GOT3 (cell line): ENCODE measurements at places on chromosomes 5 and 9.

DNA sequence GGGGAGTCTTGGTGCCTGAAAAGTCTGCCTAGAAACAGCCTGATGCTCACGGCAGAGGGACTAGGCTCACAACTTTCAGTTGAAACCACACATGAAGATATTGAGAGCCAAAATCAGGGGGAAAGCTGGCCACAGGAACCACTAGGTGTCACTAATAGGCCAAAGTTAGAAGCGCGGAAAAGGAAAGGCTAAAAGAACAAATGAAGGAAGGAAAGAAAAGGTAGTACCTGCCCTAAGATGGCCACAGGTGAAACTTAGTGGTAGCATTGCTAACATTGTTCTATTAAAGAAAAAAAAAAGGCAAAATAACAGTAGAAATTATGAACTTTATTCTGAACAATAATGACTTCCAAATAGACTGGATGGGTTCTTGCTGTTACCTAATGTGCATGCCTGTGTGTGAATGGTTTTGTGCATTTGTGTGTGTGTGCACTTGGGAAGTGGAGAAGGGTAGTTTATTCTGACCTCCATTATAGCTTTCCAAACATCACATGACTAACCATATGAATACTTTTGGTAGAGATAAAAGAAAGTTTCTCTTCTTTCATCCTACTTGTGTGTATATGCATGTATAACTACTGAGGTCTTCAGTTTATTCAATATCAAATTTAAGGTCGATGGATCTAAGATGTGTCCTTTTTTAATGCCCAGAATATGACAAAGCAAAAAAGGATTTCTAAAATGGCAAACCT is 2.1 kb upstream of the RFESD start:
- no peak for DNase-seq

DNA sequence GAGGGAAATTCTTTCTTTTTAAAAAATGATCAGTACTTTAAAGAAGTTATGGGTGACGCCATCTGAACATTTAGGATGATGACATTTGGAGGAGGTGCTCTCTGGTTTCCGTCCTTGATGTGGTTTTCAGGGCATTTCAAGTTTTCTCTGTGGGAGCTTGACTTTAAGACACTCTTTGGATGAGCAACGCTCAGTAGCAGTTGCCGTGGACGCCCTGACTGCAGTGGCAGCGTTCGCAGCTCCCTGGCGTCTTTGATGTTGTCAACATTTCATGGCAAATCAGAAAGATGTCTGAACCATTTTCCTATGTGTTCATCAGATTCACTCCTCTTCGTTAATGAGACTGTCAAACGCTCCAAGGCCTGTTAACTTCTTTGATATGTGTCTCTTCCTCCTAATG is 86.1 kb downstream of the ZNF354C start:
- no peak for DNase-seq

DNA sequence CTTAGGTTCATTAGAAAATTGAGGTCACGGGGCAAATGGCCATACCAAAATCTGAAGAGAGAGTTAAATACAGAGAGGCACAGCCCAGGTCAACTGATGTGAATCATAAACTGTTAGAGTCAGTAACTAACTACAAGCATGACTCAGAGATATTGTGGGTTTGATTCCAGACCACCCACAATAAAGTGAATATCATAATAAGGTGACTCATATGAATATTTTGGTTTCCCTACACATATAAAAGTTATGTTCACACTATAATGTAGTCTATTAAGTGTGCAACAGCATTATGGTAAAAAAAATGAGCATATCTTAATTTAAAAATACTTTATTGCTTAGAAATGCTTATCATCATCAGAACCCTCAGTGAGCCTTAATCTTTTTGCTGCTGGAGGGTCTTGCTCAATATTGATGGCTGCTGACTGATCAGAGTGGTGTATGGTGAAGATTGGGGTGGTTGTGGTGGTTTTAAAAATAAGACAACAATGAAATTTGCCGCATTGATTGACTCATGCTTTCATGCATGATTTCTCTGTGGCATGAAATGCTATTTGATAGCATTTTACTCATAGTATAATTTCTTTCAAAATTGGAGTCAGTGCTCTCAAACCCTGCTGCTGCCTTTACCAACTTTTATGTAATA is 53.1 kb upstream of the EDIL3 start:
- no peak for DNase-seq

DNA sequence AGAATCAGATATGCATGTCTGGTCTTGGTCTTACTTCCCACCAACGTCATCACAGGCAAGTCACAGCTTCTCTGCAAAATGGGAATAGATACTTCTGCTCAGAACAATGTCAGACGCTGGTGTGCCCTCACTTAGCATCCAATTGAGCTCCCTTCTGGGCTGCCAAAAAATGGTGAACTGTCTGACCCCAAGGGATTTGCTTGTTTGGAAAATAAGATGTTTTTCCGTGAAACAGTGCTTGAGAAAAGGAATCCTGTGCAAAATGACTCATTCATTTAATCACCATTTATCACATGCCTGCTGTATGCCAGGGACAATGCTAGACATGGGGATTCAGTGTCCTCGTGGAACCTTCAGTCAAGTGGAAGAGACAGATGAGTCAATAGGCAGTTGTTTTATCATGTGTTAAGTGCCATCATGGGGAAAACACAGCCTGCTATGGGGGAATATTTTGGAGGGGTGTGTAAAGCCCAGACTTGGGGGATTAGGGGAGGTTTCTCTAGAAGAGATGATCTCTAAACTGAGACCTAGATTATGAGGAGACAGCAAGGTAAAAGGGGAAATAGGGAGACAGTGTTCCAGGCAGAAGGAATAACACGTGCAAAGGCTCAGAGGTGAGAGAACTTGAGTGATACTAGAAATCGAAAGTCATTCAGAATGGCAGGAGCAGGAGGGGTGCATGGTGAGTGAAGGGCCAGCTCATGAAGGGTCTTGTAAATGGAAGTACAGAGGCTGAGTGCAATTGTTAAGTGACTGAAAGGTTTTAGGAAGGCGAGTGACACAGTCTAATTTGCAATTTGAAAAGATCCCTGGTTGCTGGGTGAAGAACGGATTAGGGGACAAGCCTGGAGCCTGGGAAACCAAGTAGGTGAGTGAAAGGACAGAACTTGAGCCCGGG is 3.9 kb downstream of the NIPAL4 start:
- DNase-seq = no peak

- no peak for DNase-seq
Observed at GRCh38 chr9:126443144-126443543, 116.5 kb downstream of the MVB12B start.

DNA sequence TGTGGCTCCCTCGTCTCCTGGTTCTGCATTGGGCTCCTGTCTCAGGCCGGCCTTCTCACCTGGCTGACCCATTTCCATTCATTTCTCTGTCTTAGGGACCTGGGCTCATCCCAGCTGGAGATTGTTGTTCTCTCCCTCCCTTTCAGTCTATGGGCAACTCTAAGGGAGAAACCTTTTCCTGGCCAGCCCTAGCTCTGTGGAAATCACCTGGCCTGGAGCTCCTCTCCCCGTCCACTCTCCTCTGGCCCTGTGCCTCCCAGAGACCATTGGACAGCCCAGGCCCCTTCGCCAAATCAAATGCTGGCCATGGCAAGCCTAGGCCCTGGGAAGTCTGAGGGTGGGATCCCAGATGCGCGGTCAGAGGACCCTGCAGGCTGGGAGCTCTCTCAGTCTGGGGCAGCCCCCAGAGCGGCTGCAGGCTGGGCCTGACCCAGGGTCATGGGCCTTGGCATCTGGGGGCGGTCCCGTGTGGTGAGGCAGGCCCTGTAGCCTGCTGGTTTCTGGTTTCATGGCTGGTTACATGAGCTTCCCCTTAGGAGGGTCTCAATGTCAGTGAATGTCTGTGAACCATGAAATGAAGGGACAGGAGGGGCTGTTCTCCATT is 253.5 kb downstream of the AOPEP start:
- DNase-seq = no peak

DNA sequence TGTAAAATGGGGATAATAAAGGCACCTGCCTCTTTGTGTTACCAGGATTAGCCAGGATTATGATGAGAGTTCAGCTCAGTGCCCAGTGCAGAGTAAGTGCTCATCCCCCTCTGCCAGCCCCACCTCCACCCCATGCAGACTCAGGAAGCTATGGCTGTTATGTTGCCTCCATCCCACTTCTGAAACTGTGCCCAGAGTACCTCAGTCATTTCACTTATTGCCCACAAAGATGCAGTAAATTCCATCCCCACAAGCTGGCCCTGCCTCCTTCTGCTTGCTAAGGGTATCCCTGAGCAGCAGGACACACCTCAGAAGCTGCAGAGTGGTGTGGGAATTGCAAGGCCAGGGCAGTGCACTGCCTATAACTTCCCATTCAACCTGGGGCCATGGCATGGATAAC is 415.1 kb downstream of the SPOCK1 start:
- DNase-seq = no peak

DNA sequence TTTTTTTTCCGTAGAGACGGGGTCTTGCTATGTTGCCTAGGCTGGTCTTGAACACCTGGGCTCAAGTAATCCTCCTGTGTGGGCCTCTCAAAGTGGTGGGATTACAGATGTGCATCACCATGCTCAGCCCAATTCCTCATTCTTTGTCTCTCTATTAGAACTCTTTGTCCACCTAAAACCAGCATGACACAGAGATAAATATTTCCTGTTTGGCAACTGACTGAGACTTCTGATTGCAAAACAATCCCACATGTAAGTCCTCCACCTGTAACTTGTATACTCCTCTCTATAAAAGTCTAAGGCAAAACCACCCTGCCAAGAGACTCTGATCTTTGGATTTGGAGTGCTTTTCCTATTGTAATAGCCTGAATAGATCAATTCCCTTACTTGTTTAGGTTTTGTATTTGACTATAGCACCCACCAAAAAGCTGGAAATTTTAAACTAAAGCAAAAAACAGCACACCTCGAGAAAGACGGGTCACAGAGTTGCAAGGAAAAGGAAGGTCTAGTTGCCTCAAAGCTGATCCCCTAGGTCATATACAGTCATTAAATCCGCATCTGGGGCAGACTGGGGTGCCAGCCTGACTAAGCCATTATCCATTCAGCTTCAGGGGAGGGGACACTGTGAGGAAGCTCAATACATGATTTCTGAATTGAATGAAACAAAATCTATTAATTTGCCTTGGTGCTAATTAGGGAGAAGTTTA is 13.5 kb upstream of the KIF27 start:
- no peak for DNase-seq

DNA sequence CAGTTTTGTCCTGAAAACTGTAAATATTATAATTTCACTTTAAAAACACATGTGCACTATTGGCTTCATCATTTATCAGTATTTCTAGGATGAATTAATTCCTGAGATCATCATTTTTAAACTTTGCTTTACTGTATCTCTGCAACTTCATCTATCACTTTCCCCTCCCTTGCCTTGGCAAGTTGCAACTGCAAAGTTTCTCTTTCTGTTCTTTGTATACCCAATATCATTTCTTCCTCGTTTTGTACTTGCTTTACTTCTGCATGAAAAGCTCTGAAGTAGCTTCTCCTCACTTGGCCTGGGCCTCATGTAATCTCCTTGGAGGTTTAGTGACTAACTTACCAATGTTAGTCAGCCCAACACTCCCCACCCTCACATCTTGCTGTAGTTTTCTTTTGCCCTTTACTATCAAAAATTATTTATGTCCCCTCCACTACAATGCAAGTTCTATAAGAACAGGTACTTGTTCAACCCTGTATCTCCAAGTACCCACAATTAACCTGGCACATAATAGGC is 12.8 kb downstream of the C5orf63 start:
- DNase-seq = no peak

DNA sequence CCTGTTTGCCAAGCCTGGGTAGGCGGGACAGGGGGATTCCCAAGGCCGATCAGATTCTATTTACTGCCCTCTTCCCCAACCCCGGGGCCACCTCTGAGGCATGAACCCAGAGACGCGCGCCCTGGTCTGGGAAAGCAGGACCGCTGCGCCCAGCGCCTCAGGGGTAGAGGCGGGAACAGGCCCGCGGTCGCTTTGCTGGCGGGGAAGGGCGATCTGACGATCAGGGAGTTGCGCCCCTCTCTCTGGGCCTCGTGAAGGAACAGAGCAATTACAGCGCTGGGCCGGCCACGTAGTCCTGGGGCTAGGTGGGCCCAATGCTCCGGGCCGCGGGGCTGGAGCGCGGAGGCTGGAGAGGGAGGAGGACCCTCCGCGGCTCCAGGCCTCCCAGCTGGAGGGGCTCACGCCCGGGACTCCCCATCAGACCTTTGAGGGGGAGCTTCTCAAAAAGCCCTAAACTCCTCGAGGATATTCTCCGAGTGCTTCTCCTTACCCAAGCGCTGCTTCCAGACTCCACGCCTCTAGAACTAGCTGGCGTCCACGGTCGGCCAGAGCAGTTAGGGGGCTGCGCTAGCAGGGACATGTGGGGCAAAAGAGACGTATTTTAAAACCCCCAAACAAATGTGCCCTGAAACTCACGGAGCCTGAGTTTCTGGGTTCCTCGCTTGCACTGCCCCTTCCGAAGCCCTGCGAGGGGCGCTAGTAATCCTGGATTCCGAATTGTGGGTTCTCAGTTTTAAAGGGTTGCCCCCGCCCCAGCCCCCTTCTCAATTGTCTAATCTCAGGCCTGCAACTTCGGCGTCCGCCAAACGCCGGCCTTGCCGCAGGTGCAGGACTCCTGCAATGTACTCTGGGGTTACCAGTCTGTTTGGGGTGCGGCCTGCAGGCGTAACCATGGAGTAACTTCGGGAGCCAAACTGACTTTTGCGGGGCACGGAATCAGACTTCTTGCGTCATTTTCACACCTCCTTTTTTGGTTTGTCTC is 57.6 kb downstream of the TMEM174 start:
- DNase-seq = no peak

DNA sequence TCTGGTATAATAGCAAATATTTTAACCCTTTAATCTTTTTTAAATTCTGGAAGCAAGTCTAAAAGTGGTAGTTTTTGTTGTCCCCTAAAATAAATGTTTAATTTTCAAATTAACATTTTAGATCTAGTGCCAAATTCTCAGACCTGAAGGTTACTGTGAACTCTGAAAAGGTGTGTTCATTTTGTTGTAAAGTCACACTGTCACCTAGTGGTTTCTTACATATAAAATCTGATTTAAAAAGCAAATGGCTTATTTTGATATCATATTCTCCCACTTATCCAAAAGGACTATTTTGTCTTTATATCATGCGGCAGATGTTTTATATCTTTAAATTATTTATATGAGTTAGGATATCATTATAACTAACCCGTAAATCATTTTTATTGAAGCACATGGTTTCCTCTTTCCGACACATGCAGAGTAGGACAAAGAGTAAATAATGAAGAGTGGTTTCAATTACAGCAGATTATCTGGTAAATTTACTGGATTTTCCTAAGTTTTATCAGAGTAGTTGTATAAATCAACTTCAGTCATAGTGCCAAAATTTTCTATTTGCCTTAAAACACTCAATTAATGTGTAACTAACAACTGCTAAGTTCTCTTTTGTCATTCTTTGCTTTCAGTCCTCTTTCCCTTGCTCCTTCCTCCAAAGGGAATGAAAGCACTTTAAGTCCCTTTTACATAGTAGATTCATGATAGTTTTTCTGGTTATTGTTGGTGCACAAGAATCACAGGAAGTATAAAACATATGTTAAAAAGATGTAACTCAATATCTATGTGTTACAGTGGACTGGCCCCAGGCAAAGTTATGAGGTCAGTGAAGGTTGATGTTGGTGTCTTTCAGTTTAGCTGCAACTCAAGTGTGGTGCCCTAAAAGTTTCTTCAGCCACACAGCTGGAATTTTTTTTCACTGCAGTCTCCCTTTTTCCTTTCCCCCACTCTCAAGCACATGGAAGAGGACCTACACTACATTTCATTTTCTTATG is 189.6 kb downstream of the COX7C start:
- no peak for DNase-seq
